Stimulated activated CD4-positive, alpha-beta T cell treated with anti-CD3 and anti-CD28 coated beads, Interleukin-1b, Interleukin-23, amount 100 ng/mL, for 4 hours (primary cell): ENCODE measurements at places on chromosomes 2 and 18.

- peak; percentile 59 for DNase-seq
Observed at GRCh38 chr2:219441451-219442255, 7.0 kb downstream of the SPEG start.

GRCh38 chr2:73614105-73614504 lies 28.1 kb downstream of the NAT8 start:
- no peak for DNase-seq

GRCh38 chr2:34785206-34785785 lies 1186.2 kb upstream of the FAM98A start:
- no peak for DNase-seq

DNA sequence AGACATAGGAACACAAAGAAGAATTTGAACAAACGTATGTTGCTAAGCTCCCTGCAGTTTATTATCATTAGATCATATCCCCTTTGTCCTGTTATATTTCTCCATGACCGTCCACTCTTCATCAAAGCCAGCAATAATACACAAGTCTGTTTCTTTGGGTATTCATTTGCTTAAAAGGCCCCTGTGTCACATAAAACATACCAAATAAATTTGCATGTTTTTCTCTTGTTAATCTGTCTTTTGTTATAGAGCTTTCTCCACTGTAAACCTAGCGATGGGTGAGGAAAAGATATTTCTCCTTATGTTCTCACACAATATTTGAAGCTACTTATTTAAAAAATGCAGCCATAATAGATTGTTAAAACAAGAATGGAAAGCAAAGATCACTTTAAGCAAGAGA lies 42.9 kb upstream of the REL start:
- no peak for DNase-seq

DNA sequence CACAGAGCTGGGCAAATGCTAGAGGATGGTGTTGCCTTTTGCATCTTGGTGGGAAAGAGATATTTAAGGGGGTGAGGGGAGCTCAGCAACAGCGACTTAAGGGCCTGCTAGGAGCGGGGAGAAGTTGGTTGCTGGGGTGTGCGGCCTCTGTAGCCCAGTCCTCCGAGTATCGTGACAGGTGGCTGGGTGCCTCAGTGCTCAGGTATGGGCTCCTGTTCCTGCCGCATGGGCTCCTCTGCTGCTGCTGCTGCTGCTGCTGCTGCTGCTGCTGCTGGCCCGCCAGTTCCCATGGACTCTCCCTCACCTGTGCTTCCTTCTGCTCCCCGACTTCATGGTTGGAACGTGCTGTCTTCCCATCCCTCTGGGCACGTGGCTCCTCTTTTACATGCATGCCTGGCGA lies 22.0 kb downstream of the AGAP1 start:
- no peak for DNase-seq

DNA sequence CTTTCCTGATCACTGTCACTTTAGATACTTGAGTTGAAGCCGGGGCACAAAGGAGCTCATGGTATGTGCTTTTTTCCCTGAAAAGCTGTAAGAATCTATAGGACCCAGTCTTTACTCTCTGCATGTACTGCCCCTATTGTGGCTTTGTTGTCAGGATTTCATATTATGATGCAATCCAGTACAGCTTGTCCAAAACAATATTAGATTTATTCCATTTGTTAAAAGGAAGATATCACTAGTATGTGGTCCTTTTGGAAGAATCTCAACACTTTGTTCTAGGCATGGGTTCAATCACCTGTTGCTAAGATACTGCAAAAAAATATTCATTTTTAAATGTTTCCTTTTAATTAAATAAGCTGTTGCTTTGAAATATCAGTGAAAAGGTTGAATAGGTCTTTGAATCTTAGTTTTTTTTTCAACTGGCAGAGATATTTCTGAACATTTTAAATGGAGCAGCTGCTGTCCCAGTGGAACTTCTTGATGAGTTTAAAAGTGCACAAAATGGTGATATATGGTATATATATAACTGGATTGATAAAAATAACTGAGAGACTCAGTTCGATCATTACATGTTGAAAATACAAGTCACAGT lies 256.6 kb upstream of the NT5C1B start:
- no peak for DNase-seq

DNA sequence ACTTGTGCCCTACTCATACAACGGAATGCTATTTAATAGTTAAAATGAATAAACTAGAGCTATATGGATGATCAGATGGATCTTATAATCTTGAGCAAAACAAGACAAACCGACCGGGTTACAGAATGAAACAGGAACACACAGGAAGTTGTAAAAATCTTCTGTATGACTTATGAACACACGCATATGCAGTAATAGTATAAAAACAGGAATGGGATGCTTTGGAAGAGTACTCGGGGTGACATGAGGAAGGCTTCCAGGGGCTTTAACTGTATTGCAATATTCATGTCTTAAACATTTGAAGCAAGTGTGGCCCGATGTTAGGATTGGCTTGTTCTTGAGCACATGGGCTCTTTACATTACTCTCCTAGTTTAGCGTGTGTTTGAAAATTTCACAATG lies 14.9 kb upstream of the E2F6 start:
- DNase-seq = no peak
